ENCODE measurements at places on chromosomes 6 and 20.

DNA sequence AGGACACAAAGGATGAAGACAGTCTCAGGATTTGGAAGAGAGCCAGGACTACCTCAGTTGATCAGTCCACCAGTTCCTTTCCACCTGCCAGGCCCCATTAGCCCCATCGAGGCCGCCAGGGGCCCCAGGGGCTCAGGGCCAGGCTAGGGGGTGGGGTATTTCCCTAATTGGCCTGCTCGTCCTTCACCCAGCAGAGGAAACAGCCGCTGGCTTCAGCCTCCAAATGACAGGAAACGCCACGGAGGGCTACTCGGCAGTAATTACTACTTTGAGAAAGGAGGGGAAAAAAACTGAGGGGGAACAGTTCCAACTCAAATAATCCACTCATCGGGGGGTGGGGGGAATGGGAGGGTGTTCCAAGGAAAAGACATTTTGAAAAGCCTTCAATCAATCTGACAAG, 42.7 kb downstream of the MAFB start:
- no peak for DNase-seq

DNA sequence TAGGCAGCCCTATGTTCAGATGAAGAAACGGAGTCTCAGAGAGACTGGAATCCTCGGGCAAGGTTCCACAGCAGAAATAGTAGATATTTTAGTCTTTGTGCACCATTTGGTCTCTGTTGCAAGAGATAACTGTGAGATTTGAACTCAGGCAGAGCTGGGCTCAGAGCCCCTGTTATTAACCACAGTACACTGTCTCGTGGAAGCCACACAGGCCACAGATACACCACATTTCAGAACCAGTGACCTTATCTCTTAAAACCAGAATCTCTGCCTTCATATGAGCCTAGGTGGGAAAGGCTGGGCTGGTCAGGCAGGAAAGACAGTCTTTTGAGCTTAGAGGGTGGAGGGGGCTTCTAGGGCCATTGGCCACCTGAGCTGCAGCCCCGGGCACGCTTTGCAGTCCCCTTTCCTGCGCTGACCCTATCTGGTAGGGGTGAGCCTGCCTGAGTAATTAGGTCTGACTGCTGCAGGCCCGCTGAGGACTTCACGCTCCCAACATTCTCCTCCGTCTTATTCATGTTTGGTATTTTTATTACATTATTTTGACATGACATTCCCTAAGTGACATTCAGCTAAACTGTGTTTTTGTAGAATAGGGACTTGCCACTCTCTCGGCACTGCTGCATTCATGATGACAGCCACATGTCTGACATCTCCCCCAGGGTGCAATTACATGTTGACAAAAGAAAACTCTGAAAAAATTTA, 71.1 kb downstream of the KCNB1 start:
- no peak for DNase-seq

- DNase-seq, result no peak
Observed at GRCh38 chr6:41191569-41191968, 9.4 kb downstream of the TREML2 start.

GRCh38 chr6:35415065-35415891, 36.9 kb upstream of the FANCE start:
- peak; percentile 82 for DNase-seq

- DNase-seq, result no peak
Observed at GRCh38 chr6:139623372-139623771, 248.9 kb upstream of the CITED2 start.

DNA sequence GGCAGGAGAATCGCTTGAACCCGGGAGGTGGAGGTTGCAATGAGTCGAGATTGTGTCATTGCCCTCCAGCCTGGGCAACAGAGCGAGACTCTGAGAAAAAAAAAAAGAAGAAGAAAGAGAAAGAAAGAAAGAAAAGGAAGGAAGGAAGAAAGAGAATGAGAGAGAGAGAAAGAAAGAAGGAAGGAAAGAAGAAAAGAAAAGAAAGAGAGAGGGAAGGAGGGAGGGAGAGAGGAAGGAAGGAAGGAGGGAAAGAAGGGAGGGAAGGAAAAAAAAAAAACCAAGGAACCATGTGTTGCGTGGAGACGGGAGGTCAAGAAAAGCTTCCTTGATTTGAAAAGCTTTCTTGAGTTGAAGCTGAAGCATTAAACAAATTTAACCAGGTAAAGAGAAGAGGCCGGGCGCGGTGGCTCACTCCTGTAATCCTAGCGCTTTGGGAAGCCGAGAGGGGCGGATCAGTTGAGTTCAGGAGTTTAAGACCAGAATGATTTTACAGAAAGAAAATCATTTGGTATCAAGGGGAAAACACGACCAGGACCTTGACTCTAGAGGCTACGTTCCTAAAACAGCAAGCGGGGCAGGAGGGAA, 90.5 kb upstream of the PRSS16 start:
- no peak for DNase-seq

- no peak for DNase-seq
Observed at GRCh38 chr20:19775353-19776253, 17.5 kb downstream of the RIN2 start.

DNA sequence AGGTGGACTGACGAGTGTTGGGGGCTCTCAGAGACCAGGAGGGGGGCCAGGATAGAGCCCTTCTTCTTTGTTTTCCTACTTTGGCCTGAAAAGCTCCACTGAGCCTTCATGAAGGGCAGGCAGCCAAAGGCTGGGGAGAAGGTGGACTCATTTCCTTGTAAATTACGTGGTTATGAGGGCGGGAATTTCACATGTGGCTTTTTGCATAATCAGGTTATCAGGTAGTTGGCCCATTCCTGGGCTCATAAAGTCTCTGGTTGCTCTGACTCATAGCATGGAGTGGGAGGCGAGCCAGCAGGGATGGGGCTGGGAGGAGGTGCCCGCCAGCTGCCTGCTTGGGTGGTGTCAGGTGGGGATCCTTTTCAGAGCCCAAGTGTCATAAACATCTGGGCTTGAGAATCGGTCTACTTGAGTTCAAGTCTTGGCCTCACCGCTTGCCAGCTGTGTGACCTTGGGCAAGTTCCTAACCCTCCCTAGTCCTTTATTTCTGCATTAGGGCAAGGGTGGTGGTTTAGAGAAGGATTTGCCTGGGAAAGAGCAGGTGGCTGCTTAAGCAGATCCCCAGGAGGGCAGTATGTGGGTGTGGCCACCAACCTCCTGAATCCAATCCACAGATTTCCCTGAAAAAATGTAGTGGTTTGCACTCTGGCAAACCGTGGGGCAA, 26.5 kb upstream of the RNF24 start:
- peak; percentile 38 for DNase-seq

- no peak for DNase-seq
Observed at GRCh38 chr6:69693762-69694161, 103.0 kb downstream of the LMBRD1 start.

- no peak for DNase-seq
Observed at GRCh38 chr6:10976571-10976970, 67.5 kb downstream of the ELOVL2 start.

- DNase-seq, result no peak
Observed at GRCh38 chr6:104638841-104639290, 220.9 kb downstream of the HACE1 start.

GRCh38 chr6:166616261-166617238, 10.5 kb downstream of the RPS6KA2 start:
- no peak for DNase-seq

DNA sequence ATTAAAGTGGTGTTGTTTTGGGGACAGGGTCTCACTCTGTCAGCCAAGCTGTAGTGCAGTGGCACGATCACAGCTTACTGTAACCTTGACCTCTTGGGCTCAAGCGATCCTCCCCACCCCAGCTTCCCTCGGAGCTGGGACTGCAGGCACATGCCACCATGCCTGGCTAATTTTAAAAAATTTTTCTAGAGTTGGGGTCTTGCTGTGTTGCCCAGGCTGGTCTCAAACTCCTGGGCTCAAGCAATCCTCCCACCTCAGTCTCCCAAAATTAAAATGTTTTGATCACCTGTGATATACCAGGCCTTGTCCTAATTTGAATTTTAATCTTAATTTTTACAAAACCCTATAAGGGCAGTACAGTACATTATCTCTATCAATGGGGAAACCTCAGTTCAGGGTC, 25.5 kb downstream of the ACOT13 start:
- DNase-seq, result no peak

- DNase-seq, result no peak
Observed at GRCh38 chr6:145026267-145026679, 709.0 kb downstream of the EPM2A start.

DNA sequence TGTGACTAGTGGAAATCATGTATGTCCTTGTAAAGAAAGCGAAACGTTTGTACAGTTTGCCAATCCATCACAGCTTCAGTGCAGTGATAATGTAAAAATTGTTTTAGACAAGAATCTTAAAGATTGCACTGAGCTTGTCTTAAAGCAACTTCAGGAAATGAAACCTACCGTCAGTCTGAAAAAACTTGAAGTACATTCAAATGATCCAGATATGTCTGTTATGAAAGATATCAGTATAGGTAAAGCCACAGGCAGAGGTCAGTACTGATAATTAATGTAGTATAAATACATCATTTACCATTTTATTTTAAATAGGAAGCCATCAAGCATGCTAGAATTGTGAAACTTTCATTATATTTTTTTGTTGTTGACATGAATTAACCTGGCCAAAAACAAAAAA, 60.9 kb upstream of the SMIM8 start:
- no peak for DNase-seq

DNA sequence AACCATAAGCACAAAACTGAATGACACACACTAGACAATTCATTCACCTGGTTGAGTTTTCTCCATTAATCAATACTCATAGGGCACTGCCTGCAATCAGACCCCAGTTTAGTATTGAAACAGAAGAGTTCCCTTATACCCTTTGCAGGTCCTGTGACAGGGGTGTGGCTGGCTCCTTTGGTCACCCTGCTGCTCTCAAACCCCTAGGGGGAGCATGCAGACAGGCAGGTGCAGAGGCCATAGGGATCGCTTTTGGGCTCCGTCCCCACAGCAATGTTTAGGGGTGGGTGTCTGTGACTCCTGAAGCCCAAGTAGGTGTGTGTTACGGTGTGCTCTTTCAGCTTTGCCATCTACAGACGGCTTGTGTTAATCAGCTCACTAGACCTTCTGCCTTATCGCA, 210.4 kb downstream of the CENPW start:
- no peak for DNase-seq

GRCh38 chr6:8803181-8803760, 367.9 kb upstream of the SLC35B3 start:
- no peak for DNase-seq

- no peak for DNase-seq
Observed at GRCh38 chr6:77025736-77026223, 437.5 kb downstream of the HTR1B start.

GRCh38 chr20:34328928-34329677, 25.9 kb upstream of the AHCY start:
- DNase-seq, result no peak

DNA sequence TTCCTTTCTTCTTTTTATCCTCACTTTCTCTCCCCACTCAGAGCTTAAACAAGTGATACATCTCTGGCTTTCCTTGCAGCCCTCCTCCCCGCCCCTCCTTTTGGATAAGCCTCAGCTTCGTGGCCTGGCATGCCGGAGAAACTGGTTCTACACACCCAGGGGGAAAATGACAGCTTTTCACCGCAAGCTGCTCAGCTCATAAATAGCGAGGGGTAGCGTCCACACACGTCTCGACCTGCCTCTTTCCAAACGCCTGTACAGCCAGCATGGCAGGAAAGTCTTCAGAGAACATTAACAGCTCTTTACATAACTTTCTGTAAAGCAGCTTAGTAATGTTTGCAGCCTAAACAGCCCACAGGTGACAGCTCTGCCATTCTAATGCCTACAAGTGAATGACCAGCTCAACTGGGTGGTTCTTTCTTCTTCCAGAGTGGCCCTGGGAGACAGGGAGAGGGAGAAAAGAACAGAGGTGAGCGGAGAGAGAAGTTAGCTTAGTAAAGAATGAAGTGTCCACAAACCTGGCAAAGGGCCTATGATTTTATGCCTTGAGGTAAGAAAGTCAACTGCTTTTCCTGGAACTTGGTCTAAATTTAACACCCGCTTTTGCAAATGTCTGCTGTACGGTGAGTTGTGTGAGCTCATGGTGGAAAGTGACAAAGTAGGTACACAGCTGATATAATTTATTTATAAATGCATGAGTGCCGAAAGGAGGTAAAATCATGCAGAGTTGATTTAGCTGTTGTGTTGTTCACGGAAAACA, 251.5 kb downstream of the TFAP2A start:
- DNase-seq, result no peak

- no peak for DNase-seq
Observed at GRCh38 chr6:120478650-120479049, 855.6 kb downstream of the TBC1D32 start.

DNA sequence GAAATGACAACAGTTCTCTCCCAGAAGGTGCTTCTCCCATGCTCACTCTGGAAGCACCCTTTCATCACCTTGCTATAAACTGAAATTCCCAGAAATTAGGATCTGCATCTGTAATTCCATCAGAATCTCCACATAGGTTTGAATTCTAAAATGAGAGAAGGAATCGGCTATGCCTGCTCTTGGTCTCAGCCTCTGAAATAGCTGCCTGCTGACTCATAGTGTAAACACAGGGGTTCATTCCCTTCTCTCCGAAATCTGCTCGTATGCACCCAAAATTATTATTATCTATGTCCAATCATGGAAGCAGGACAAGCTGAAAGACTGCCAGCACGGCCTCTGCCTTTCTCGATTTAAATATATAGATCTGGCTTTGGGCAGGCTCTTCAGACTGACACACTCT, 74.6 kb upstream of the TAB2 start:
- no peak for DNase-seq

GRCh38 chr6:9399916-9400315, 964.6 kb upstream of the SLC35B3 start:
- DNase-seq, result peak; percentile 29

DNA sequence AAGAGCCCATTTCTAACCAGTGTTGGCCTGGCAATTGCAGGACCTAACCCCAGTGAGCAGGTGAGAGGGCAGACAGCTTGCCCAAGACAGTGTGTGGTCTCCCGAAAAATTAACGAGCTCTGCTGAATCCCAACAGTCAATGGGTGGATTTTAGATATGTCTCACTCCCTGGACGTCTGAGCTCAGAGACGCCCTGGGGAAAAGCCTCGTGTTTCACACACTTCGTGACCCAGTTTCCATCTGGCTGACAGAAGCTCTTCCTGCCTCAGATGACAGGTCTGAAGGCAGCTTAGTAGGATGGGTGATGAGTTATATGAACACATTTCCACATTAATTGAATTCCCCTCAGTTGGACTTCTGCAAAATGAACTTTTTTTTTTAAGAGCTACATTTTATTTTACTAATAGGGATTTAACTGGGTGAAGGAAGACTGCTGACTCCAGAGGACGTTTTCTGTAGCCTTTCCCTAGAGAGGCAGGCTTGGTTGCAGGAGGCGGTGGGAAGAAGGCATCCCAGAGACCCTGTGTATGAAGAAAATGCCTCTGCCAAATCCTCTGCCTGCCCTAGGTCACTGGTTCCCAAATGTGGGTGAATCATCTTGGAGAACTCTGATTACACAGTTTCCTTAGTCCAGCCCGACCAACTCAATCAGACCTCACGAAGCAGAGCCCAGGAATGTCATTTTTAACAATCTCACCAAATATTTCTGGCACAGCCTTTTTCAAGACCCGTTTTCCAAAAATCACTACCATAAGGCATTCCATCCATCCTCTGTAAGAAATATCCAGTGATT, 71.7 kb upstream of the LY86 start:
- no peak for DNase-seq

DNA sequence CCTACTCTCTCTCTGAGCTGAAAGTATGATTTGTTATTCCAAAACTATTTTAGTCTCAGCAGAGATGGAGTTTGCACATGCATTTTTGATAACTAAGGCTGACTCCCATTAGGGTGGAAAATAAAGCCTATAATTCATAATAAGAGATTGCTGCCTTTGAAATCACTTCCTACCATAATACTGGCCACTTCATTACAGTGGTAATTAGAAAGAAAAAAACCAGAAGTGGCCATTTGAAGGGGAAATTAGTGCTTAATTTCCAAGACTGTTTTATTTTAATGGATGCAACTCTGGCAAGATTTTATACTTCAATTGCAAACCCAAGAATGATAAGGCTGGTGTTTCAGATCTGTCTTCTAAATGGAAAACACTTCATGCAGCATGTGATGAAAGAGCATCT, 43.4 kb downstream of the SLC35B3 start:
- no peak for DNase-seq
